A172 (cell line): ENCODE measurements at places on chromosomes 3 and 15. TPM values are rescaled to one million over a fixed set of nuclear protein-coding genes. Genes with fewer than 3 reads are reported as not detected.

PAQR5 gene
- total RNA-seq, result 5.3 and 9.2 TPM in 2 replicates

DNA sequence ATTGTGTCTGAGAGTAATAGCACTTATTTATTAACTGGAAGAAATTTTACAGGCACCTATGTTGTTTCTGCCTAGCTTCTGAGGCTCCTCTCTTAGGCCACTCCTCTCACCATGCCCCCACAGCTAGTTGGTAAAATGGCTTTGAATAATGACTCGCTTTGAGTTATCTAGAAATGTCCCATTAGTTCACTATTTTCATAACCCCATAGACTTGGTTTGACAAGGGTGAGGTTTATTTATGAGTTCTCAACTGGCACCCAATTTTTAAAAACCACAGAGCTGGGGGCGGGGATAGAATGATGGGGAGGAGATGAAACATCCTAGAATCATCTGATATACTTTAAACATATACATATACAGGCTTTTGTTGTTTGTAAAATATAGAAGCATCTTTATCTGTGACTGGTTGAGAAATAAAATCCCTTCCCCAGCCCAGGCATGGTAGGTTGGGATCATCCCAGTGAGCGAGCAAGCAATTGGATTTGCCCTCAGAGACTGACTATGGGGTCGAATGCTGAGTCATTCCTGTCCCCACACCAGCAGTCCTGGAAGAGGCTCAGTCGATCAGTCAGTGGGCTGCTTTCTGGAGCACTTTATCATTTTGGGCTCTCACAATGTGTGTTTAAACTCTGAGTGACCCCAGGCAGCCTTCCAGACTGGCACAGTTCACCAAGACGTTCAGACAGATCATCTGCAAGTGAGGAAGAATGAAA is 60.2 kb upstream of the TSEN2 start:
- peak; percentile 86 for DNase-seq

DNA sequence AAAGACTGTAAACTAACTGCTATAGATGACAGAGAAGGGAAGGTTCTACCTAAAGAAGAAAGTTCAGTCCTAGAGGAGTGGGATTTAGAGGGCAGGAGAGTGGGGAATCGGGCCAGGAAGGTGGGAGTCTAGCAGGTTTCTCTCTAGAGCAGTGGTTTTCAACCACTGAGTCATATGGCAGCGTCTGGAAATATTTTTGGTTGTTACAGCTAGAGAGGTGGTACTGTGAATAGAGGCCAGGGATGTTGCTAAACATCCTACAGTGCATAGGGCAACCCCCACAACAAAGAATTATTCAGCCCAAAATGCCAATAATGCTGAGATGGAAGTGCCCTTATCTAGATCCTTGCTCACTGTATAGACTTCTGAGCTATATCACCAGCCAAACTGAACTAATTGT is 28.7 kb downstream of the ATP1B3 start:
- no peak for DNase-seq

GRCh38 chr15:27458345-27459084 is 487.5 kb downstream of the GABRG3 start:
- DNase-seq, result no peak

MRAS gene
- total RNA-seq, result 32.7 and 72.2 TPM in 2 replicates

RASL12 gene
- total RNA-seq, result not detected in 2 replicates

DNA sequence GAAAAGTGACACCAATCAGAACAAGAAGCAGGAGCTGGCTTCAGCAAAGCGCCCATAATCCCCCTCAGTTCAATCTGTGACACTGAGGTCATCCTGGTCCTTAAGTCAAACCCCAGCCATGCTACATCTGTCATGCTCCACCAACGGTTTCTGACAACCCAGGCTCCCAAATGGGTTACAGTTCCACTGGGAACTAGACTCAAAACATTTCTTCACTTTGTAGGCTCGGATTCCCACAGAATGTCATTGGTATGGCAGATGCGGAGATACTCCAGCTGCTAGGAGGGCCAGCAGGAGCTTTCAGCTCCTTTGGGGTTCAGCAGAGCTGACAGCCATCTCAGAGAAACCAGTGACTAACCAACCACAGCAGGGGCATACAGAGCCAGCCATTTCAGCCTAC is 48.9 kb downstream of the SUMF1 start:
- no peak for DNase-seq

GRCh38 chr3:164179110-164179774 is 899.1 kb downstream of the SI start:
- no peak for DNase-seq

MINAR1 gene
- 0.09 and 0.79 TPM in 2 replicates for total RNA-seq
